ENCODE measurements at places on chromosomes 5 and 9. TPM values are rescaled to one million over a fixed set of nuclear protein-coding genes. Genes with fewer than 3 reads are reported as not detected.

DNA sequence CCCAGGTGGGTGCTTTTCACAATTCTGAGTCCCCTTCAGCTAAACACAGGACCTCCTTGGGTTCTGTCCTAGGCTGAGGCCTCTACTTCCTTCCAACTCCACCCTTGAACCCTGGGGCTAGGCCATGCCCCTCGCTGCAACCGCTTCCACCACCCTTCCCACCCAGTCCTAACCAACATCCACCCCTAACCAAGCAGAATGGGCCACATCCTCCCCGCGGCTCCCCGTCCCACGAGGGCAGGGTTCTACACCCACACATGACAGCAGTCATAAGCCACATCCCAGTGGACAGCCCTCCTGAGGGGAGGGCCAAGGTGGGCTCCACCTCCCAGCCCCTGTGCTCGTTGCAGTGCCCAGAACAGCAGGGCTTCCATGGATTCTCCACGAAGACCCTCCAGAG, 65.8 kb downstream of the SHB start:
- peaks cover 26% of the 10 kb centered on the region for H3K4me1 ChIP-seq
- H3K27ac ChIP-seq = no peak overlapping the region
- no peak overlapping the region for H3K4me3 ChIP-seq
- H3K27me3 ChIP-seq = no peaks in the 10 kb centered on the region
- DNase-seq = no peak

DNA sequence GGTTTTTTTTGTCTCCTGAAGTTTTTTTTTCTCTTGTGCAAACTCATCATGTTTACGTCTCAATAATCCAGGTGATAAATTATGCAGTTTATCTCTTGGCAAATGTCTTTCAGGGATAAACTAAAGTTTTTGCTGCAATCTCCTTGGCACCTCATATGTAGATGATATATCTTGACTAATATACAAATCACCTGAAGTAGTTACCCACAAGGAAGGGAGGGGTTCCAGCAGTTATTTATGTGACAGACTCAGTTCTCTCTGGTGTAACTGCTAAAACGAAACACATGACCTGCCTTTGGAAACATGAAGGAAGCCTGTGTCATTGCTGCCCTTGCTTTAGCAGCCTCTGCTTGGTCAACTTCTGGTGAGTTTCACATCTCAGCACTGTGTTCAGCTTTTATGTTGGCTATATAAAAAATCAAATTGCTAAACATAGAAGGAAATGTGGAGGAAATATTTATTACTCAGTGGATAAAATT, 39.3 kb upstream of the KIAA1958 start:
- no peaks in the 10 kb centered on the region for H3K27me3 ChIP-seq
- no peaks in the 10 kb centered on the region for H3K4me1 ChIP-seq
- no peak overlapping the region for H3K4me3 ChIP-seq
- no peak for DNase-seq

GRCh38 chr9:26292943-26293342, 599.7 kb downstream of the CAAP1 start:
- H3K27me3 ChIP-seq = no peaks in the 10 kb centered on the region
- no peak overlapping the region for H3K4me3 ChIP-seq
- H3K4me1 ChIP-seq = no peaks in the 10 kb centered on the region
- DNase-seq = peak; percentile 57
- no peaks in the 10 kb centered on the region for H3K36me3 ChIP-seq

DNA sequence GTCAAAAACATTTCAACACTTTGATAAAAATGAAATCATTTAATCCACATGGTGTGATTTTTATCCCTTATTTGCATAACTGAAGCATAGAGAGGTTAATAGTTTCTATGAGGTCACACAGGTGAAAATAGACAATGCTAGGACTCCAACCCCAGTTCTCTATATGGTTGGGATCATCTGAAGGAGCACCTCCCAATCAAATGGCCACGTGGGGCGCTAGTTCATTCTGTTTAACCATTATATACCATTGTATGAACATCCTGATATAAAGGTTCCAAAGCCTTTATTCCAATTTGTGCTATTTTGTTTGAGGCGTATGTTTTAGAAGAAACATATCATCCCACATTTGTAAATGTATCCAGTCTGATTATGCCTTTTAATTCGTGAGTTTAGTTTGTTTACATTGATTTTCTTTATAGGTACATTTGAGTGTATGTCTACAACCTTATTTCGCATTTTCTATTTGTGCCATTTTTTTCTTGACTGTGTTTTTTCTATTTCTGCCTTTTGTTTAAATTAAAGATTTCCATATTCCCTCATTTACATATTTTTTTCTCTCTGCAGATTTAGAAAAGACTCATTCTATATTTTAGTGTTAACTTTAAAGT, 1092.0 kb downstream of the MAT2B start:
- no peaks in the 10 kb centered on the region for H3K4me1 ChIP-seq
- H3K27ac ChIP-seq = no peak overlapping the region
- H3K36me3 ChIP-seq = no peaks in the 10 kb centered on the region
- no peak overlapping the region for H3K4me3 ChIP-seq

GRCh38 chr9:134182554-134183085, 18.3 kb upstream of the RNU6ATAC start:
- DNase-seq = no peak
- H3K36me3 ChIP-seq = no peaks in the 10 kb centered on the region
- no peak overlapping the region for H3K27ac ChIP-seq
- H3K27me3 ChIP-seq = no peaks in the 10 kb centered on the region
- H3K4me1 ChIP-seq = peaks cover 6% of the 10 kb centered on the region

DNA sequence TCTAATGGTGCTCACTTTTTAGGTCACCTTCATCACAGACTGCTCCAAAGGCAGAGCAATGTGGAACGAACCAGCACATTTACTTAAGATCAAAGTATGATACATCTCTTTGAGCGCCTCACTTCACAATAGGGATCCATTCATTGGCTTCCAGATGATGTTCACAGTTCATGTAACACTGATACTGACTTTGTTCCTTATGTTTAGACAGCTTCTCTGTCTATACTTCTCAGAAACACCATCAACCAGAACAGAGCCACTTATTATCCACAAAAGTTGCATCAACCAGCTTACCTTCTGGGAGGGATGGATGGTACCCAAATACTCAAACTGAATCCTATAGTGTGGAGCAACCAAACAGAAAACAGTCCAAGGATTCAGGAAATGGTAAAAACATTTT, 4.6 kb downstream of the PTAR1 start:
- no peaks in the 10 kb centered on the region for H3K27me3 ChIP-seq
- H3K4me1 ChIP-seq = peaks cover 21% of the 10 kb centered on the region
- no peak for DNase-seq
- no peaks in the 10 kb centered on the region for H3K36me3 ChIP-seq
- no peak overlapping the region for H3K27ac ChIP-seq
- no peak overlapping the region for H3K4me3 ChIP-seq

GRCh38 chr5:131495536-131496399, 139.3 kb downstream of the RAPGEF6 start:
- no peaks in the 10 kb centered on the region for H3K27me3 ChIP-seq
- H3K27ac ChIP-seq = no peak overlapping the region
- H3K4me1 ChIP-seq = no peaks in the 10 kb centered on the region
- no peak overlapping the region for H3K4me3 ChIP-seq

- no peaks in the 10 kb centered on the region for H3K36me3 ChIP-seq
- no peaks in the 10 kb centered on the region for H3K27me3 ChIP-seq
- H3K27ac ChIP-seq = no peak overlapping the region
- peaks cover 26% of the 10 kb centered on the region for H3K4me1 ChIP-seq
These were observed 8.0 kb upstream of the AKNA start for GRCh38 chr9:114395768-114396167.

DNA sequence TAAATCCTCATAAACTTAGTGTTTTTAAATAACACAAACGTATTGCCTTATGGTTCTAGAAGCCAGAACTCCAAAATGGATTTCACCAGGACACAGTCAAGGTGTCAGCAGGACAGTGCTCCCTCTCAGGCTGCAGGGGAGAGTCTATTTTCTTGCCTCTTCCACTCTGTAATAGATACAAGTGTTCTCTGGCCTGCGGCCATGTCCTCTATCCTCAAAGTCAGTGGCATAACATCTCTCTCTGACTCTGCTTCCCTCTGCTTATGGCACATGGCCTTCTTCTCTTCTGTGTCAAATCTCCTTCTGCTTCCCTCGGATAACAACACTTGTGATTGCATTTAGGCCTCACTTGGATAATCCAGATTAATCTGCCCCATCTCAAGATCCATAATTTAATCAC, 129.4 kb upstream of the OR13F1 start:
- DNase-seq = no peak
- no peaks in the 10 kb centered on the region for H3K27me3 ChIP-seq
- H3K4me1 ChIP-seq = no peaks in the 10 kb centered on the region
- H3K36me3 ChIP-seq = no peaks in the 10 kb centered on the region

- H3K36me3 ChIP-seq = no peaks in the 10 kb centered on the region
- H3K4me3 ChIP-seq = no peak overlapping the region
- no peaks in the 10 kb centered on the region for H3K27me3 ChIP-seq
These were observed 83.5 kb downstream of the FEM1C start for GRCh38 chr5:115461093-115461492.

DNA sequence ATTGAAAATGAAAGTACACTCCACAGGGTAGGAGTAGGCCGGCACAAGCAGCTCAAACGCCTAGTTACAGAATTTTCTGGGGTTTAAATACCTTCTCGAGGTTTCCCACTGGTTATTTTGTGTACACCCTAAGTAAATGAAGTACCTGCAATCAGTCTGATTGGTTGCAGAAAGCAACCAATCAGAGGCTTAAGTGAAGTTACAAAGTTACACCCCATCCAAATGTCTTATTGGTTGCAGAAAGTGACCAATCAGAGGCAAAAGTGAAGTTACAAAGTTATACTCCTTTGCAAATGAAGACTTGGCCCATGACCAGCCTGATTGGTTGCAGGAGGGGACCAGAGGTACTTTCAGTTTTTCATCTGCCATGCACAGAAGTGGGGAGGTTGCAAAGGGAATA, 33.2 kb upstream of the ERAP2 start:
- no peaks in the 10 kb centered on the region for H3K27me3 ChIP-seq
- no peak overlapping the region for H3K27ac ChIP-seq
- H3K4me3 ChIP-seq = no peak overlapping the region
- H3K36me3 ChIP-seq = no peaks in the 10 kb centered on the region
- H3K4me1 ChIP-seq = no peaks in the 10 kb centered on the region

- no peaks in the 10 kb centered on the region for H3K4me1 ChIP-seq
- no peak overlapping the region for H3K27ac ChIP-seq
- DNase-seq = no peak
- no peaks in the 10 kb centered on the region for H3K36me3 ChIP-seq
- H3K4me3 ChIP-seq = no peak overlapping the region
These were observed 168.4 kb downstream of the CCDC192 start for GRCh38 chr5:127871503-127872153.

DNA sequence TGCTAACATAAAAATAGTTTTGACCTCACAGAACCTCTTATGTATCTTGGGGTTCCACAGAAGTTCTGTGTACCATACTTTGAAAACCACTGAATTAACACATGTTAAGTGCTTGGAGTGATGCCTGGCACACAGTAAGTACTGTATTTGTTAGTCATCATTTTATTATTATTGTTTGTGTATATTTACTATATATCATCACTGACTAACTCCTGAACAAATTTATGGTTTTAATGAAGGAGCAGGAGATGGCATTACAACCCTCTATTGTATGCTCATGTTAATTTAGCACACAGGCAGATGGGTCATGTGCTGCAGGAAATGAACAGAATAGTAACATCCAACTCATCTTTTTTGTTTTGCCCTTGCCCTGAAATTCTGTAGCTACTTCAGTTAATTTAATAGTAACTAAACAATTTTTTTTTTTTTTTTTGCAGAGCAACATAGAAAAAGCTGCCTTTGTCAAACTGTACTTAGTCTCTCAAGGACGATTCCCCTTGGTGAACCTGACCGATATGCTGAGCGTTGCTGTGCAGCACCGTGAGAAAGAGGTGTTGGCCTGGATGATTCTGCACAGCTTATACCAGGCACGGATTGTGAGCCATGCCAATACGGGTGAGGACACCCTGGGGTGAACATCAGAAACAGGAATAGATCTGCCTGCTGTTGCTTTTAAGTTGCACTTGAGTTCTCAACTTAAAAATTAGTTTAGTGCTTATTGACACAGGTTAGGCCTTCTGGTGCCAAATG, 45.4 kb downstream of the HACD4 start:
- no peak for DNase-seq
- H3K27me3 ChIP-seq = no peaks in the 10 kb centered on the region
- H3K36me3 ChIP-seq = peaks cover 2% of the 10 kb centered on the region
- no peak overlapping the region for H3K4me3 ChIP-seq

DNA sequence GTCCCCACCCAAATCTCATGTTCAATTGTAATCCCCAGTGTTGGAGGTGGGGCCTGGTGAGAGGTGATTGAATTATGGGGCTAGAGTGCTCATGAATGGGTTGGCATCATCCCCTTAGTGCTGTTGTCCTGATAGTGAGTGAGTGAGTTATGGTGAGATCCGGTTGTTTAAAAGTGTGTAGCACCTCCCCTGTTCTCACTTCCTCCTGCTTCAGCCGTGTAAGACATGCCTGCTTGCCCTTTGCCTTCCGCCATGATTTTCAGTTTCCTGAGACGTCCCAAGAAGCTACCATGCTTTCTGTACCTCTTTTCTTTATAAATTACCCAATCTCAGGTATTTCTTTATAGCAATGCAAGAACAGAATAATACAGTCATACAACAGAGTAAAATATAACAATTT, 742 bp upstream of the LECT2 start:
- no peaks in the 10 kb centered on the region for H3K36me3 ChIP-seq
- H3K27ac ChIP-seq = no peak overlapping the region
- no peaks in the 10 kb centered on the region for H3K4me1 ChIP-seq

DNA sequence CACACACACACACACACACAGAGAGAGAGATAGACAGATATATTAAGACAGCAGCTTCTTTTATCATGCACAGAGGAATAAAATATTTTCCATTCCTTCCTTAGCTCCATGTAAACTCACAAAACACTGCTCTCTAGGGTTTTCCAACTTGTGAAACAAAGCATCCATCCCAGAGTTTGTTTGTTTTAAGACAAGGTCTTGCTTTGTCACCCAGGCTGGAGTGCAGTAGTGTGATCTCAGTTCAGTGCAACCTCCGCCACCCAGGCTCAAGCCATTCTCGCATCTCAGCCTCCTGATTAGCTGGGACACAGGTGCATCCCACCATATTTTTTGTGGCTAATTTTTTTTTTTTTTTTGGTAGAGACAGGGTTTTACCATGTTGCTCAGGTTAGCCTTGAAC, 298.7 kb downstream of the FBXL17 start:
- H3K27ac ChIP-seq = no peak overlapping the region
- no peak overlapping the region for H3K4me3 ChIP-seq
- no peaks in the 10 kb centered on the region for H3K4me1 ChIP-seq
- H3K36me3 ChIP-seq = no peaks in the 10 kb centered on the region
- H3K27me3 ChIP-seq = no peaks in the 10 kb centered on the region

DNA sequence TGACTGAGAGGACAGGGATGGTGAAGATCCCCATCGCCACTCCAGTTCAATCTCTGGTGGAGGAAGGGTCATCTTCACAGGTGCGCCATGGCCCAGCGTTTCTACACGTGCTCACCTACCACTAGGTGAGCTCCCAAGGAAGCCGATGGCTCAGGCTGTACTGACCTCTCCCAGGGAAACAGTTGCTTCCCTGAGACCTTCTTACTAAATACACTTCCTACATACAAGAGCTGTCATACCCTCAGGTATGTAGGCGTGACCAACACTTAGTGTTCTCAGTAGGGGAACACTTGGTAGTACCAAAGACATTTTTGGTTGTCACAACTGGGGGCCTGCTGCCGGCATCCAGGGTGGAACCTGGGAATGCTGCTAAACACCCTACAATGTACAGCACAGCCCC, 75.2 kb downstream of the TENT4A start:
- no peak for DNase-seq
- H3K27ac ChIP-seq = no peak overlapping the region
- no peaks in the 10 kb centered on the region for H3K36me3 ChIP-seq
- no peaks in the 10 kb centered on the region for H3K27me3 ChIP-seq

LHFPL2 gene
- 6.2 TPM for total RNA-seq

LCN6 gene
- total RNA-seq = not detected

FOXD4L6 gene
- not detected for total RNA-seq

TMEM215 gene
- not detected for total RNA-seq

SV2C gene
- total RNA-seq = 4.1 TPM

All from A673 (cell line).